HepG2 (cell line): ENCODE measurements at places on chromosomes 3 and 15. TPM values are rescaled to one million over a fixed set of nuclear protein-coding genes. Genes with fewer than 3 reads are reported as not detected.

GRCh38 chr3:192867645-192868044 is 50.0 kb downstream of the MB21D2 start:
- DNase-seq, result no peak

LRTM1 gene
- polyA plus RNA-seq, result not detected in 2 replicates

GRCh38 chr3:14125193-14126016 is 553 bp downstream of the TMEM43 start:
- peak; percentile 72 for DNase-seq

DNA sequence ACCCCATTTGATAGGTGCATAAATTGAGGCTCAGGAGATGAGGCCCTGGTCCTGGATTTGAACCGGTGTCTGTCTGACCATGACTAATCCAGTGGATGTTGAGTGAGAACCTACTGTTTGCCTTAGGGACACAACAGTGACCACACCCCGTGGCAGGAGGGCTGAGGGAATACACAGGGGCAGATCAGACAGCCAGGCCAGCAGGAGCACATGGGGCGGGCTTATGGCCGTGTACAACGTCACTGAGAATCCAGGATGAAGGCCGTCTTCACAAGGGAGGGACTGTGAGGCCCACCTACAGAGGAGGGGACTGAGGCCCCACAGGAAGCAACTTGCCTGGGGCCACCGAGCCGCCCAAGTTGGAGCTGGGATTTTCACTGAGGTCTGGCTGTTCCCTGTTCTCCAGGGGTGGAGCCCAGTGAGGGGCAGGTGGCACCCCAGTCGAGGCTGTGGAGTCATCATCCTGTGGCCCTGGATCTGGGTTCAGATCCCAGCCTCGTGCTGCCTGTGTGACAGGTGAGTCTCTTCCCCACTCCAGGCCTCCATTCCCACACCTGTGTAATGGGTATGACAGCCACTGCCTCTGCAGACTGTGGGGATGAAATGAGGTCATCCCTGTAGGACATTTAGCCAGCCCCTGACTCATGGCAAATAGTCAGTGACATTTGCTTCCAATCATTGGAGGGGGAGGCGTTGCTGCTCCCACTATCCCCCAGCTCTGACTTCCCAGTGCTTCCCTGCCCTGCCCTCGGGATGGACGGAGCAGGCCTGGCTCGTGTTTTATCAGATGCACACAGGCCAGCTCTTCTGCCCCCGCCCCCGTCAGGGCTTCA is 6.3 kb upstream of the PLXND1 start:
- peak; percentile 89 for DNase-seq

DNA sequence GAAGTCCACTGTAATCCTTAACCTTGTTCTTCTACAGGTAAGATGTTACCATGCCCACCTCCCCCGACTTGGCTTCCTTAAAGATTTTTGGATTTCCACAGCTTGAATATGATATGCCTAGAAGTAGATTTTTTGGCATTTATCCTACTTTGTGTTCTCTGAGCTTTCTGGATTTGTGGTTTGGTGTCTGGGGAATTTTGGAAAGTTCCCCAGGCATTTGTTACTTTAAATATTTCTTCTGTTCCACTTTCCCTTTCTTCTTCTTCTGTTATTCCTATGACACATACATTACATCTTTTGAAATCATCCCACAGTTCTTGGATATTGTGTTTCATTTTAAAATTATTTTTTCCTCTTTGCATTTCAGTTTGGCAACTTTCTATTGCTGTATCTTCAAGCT is 122.1 kb upstream of the TMEM108 start:
- no peak for DNase-seq
